T-cell (primary cell): ENCODE measurements at places on chromosomes 1 and 21. TPM values are rescaled to one million over a fixed set of nuclear protein-coding genes. Genes with fewer than 3 reads are reported as not detected.

The C8A gene
- not detected for total RNA-seq

GRCh38 chr1:231194843-231195516 is 33.1 kb downstream of the TRIM67 start:
- no peaks in the 10 kb centered on the region for H3K4me1 ChIP-seq
- H3K4me3 ChIP-seq = no peak overlapping the region
- no peak for DNase-seq
- no peaks in the 10 kb centered on the region for H3K36me3 ChIP-seq

GRCh38 chr1:47838562-47839432 is 158.4 kb downstream of the TRABD2B start:
- H3K4me1 ChIP-seq = no peaks in the 10 kb centered on the region
- H3K27ac ChIP-seq = no peak overlapping the region
- H3K4me3 ChIP-seq = no peak overlapping the region

DNA sequence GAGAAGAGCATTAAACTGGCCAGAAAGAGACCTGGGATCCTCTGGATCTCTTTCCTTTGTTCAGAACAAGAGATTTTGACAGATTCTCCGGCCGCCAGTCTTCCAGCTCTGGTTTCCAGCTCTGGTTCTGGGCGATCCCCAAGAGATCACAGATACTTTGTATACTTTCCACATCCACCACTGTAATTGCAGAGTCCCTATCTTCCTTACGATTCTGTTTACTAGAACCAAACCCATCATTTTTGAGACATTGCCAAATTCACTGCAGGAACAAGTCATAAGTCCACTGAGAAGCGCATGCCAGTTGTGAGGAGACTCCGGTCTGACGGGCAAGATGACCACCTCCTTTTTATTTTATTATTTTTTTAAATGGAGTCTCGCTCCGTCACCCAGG is 505.2 kb downstream of the SMYD3 start:
- no peak overlapping the region for H3K27ac ChIP-seq
- H3K36me3 ChIP-seq = no peaks in the 10 kb centered on the region

DNA sequence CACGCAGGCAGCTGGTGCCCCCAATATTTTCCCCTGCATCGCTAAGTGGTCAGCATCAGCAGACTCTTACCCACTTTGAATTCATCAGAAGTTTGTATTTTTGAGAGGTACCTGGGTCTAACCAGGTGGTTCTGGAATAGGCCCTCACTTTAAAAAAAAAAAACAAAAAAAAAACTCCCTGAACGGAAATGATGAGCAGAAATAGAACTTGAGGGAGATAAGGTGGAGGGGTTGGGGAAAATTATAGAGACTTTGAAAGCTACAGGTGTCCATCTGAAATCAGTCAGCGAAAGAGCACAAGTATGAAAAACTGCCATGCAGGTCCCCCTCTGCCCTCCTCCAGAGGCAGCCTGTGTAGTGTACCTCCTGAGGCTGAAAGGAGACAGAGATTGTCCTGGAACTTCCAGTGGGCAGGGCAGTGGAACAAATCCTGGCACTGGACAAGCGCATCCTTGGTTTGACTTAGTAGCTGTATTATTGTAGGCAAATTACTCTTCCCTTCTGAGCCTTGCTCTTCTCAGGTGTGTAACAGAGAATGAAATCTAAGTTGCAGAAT is 1.2 kb downstream of the SLAMF7 start:
- H3K27me3 ChIP-seq = no peaks in the 10 kb centered on the region
- peaks cover 9% of the 10 kb centered on the region for H3K4me1 ChIP-seq
- no peak for DNase-seq
- H3K4me3 ChIP-seq = no peak overlapping the region
- no peaks in the 10 kb centered on the region for H3K36me3 ChIP-seq

- no peak overlapping the region for H3K4me3 ChIP-seq
- DNase-seq = no peak
- no peak overlapping the region for H3K27ac ChIP-seq
- H3K4me1 ChIP-seq = no peaks in the 10 kb centered on the region
- no peaks in the 10 kb centered on the region for H3K36me3 ChIP-seq
- no peaks in the 10 kb centered on the region for H3K27me3 ChIP-seq
Measured at GRCh38 chr21:29288239-29288638, 10.5 kb upstream of the BACH1 start.

DNA sequence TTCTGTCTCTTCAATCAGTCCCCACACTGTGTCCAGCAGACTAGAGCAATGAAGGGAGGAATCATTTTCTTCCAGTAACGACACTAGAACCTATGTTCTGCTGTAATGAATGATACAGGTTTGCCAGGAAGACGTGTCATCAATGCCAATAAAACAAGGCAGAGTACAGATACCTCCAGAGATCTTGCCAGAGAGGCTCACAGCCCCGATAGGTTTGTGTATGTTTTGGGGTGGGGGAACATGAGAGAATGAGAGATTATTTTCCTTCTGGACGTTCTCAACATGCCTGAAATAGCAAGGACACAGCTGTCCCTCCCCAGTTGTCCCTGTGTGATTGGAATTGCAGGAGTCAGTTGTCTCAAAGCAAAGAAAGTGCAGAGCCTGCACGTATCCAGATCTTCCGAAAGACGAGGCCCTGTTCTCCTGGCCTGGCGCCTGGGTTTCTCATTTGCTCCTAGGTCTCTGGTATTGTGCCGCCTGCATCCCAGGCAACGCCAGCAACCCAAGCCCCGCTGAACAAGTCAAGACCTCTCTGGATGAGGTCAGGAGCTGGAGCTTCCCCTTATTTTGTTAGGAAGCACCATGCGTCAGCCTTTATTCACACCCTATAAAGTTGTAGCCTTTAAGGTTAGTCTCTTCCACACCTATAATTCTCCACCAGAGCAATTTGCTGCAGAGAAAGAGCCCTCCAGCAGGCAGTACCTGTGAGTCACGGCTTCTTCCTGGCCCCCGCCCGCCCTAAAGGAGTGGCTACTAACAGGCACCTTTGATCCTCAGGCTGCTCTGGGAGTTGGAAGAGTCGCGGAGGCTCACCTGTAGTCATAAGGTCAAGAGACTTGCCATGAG is 130.5 kb downstream of the TOMM20 start:
- H3K4me3 ChIP-seq = no peak overlapping the region
- H3K27me3 ChIP-seq = no peaks in the 10 kb centered on the region
- no peaks in the 10 kb centered on the region for H3K36me3 ChIP-seq
- peaks cover 2% of the 10 kb centered on the region for H3K4me1 ChIP-seq
- DNase-seq = no peak
- H3K27ac ChIP-seq = no peak overlapping the region
